Heart left ventricle (tissue), 16 donors: ENCODE measurements at places on chromosomes 11 and 22. TPM values are rescaled to one million over a fixed set of nuclear protein-coding genes. Genes with fewer than 3 reads are reported as not detected.
A peak's percentile ranks its signal among the peaks of the same experiment; 100 is the strongest.

Gene C11orf86
- not detected for total RNA-seq

Gene PDHX
- 184 TPM for total RNA-seq

Gene SYCE3
- total RNA-seq: not detected

Gene CRYAB
- 5,627 TPM for total RNA-seq

Gene MMP27
- not detected for total RNA-seq

- H3K4me3 ChIP-seq: peak overlapping the region; percentile 59
- H3K27ac ChIP-seq: peak overlapping the region; percentile 37
- H3K4me1 ChIP-seq: peaks cover 3% of the 10 kb centered on the region
- DNase-seq: no peak
Observed at GRCh38 chr22:35541254-35541748, 670 bp downstream of the RASD2 start.

DNA sequence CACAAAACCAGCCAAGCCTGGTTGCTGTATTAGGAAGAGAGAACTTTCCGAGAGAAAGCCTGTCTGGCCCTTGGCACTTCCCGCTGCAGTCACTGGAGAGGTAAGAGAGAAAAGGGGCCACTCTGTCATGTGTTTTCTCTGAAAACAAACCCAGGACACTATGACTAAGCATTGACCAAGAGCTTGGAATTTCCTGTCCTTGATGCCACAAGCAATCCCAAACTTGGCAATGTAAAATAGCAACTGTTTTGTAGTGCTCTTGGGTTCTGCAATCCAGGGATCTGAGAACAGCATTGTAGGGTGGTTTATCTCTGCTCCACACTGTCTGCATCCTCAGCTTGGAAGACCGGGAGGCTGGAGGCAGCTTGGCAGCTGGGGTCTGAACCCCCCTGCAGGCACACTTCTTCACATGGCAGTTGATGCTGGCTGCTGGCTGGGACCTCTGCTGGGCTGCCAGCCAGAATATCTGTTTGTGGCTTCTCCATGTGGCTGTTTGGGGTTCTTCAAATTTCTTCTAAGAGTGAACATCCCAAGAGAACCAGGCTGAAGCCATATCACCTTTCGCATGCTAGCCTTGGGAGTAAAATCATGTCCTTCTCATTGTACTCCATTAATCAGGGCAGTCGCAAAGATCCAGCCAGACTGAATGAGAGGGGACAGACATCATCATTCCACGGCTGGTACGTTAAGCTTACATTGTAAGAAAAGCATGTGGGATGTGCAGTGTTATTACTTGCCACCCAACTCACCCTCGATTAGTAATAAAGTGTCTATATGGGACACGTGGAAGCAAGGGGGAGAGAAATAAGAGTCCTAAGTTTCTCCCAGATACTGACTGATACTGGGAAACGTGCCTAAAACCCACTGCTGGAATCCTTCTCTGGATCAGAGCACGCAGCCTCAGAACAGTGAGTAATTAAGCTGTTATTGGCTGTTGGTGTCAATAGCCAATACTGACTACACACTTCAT, 537.4 kb upstream of the B3GAT1 start:
- no peak overlapping the region for H3K4me3 ChIP-seq
- DNase-seq: no peak
- no peaks in the 10 kb centered on the region for H3K4me1 ChIP-seq
- H3K27ac ChIP-seq: no peak overlapping the region
- H3K36me3 ChIP-seq: no peaks in the 10 kb centered on the region

DNA sequence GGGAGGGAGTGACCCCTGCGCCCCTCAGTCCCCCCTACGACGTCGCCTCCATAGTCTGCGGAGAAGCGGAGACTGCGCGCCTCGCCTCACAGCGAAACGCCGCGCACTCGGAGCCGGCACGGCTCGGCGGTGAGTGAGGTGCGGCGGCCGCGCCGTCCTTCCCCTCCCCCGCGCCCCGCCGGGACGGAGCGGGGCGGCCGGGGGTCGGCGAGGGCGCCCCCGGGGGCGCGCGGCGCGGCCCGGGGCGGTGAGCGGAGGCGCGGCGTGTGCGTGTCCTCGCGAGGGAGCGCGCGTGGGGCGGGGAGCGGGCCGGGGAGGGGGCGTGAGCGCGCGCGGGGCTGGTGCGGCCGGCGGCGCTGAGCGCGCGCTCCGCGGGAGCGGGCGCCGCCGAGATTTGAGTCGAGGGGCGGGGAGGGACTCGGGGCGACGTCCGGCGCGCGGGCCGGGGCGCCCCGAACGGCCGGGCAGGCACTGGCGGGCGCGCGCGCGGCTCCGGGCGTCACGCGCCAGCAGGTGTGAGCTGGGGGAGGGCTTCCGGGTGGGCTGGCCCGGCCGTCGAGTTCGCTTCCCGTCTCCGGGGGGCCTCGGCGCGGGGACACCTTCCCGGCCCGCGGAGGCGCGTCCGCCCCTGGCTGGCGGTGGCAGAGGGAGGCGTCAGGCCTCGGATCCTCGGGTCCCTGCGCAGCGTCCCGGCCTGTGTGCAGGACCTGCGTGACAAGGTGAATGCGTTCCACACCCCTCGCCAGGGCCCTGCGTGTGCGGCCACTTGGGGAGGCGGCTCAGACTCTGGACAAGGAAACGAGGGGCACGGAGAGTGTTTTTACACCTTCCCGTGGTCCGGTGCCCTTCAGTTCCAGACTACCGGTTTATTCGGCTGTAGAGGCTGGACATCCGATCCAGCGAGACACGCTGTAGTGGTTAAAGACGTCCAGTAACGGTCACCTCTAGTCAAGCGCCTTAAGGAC, 50.4 kb downstream of the FAM83F start:
- no peaks in the 10 kb centered on the region for H3K36me3 ChIP-seq
- DNase-seq: peak; percentile 79
- H3K27me3 ChIP-seq: no peaks in the 10 kb centered on the region

DNA sequence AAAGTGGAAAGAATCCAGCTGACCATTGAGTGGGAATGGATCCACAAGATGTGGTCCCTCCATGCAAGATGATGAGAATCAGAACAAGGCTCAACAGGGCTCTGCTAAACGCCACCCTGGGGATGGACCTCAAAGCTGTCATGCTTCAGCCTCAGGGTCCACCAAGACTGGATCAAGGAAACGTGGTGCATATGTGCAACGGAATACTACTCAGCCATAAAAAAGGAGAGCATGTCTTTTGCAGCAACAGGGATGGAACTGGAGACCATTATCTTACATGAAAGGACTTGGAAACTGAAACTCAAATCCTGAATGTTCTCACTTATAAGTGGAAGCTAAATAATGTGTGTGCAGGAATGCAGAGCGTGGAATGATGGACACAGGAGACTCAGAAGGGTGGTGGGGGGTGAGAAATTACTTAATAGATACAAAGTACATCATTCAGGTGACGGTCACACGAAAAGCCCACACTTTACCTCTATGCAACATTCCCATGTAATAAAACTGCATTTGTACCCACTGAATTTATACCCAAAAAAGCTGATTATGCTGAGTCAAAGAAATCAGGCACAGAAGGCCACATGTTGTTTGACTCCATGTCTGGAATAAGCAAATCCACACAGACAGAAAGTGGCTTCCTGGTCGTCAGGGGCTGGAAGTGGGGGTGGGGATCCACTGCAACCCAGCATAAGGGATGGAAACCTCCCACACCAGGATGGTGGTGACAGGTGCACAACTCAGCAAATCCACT, 116.1 kb downstream of the SHANK2 start:
- no peak for DNase-seq
- H3K36me3 ChIP-seq: no peaks in the 10 kb centered on the region
- H3K27me3 ChIP-seq: no peaks in the 10 kb centered on the region
- H3K4me1 ChIP-seq: no peaks in the 10 kb centered on the region
- H3K27ac ChIP-seq: no peak overlapping the region

- no peak overlapping the region for H3K4me3 ChIP-seq
- peaks cover 7% of the 10 kb centered on the region for H3K4me1 ChIP-seq
- H3K27ac ChIP-seq: no peak overlapping the region
- no peaks in the 10 kb centered on the region for H3K27me3 ChIP-seq
- no peaks in the 10 kb centered on the region for H3K36me3 ChIP-seq
Observed at GRCh38 chr11:66133216-66133775, 63.2 kb downstream of the PACS1 start.

DNA sequence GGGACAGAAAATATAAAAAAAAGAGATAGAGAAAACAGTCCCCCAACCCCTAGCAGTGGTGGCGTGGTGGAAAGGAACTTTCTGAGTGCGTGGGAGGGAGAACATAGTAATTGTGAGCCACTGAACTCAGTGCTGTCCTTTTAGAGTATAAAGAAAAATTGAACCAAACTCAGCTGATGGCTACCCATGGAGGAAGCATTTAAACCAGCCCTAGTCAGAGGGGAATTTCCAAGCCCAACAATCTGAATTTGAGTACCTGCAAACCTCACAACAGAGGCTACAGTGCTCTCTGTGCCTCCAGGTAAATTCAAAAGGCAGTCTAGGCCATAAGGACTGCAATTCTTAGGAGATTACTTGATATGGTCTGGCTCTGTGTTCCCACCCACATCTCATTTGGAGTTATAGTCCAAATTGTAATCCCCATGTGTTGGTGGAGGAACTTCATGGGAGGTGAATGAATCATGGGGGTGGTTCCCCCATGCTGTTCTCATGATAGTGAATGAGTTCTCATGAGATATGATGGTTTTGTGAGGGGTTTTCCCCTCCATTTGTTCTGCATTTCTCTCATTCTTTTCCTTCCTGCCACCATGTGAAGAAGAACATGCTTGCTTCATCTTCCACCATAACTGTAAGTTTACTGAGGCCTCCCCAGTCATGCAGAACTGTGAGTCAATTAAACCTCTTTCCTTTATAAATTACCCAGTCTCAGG, 687.8 kb downstream of the FAM181B start:
- no peak for DNase-seq
- no peaks in the 10 kb centered on the region for H3K4me1 ChIP-seq
- no peaks in the 10 kb centered on the region for H3K36me3 ChIP-seq

DNA sequence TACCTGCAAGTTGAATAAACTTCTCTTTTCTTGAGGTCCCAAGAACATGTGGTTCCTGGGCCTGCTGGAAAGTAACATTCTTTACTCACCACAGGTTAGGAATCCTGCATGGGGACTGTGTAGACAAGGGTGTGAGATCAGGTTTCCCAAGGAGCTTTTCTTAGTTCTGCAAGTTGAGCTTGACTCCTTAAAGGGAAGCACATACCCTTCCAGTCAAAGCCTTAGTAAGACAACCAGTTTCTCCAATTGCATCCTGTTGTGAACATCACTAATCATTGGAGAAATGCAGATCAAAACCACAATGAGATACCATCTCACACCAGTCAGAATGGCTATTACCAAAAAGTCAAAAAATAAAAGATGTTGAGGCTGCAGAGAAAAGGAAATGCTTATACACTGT, 48.3 kb upstream of the PAK1 start:
- no peaks in the 10 kb centered on the region for H3K36me3 ChIP-seq

GRCh38 chr11:13924801-13925327, 37.7 kb upstream of the SPON1 start:
- H3K4me3 ChIP-seq: no peak overlapping the region
- H3K27ac ChIP-seq: no peak overlapping the region
- H3K36me3 ChIP-seq: no peaks in the 10 kb centered on the region
- DNase-seq: no peak
